ENCODE measurements at places on chromosomes 3 and 15.

DNA sequence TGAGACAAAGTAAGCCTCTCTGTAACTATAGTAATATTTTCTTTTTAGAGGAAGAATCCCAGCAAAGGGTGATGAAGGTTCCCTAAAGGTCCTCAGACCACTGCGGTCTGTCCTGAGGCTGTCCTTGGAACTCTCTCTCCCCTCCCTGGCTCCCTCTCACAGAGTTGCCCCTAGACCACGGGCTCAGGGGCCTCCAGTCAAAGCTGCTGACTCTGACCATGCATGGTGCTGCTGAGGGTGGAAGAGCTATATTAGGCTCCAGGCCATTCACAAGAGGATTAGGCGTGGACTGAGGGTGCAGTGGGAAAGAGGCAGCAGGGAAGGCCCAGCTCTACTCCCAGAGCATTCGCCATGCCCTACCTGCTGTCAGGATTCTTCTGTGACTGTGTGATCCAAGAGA is 14.6 kb downstream of the CAPN3 start:
- DNase-seq: no peak

- no peak for DNase-seq
Measured at GRCh38 chr3:43969944-43970343, 271.7 kb upstream of the TOPAZ1 start.

- no peak for DNase-seq
Measured at GRCh38 chr15:28985316-28985645, 99.5 kb downstream of the APBA2 start.

- DNase-seq: peak; percentile 34
Measured at GRCh38 chr3:38651153-38651789, 1.8 kb upstream of the SCN5A start.

DNA sequence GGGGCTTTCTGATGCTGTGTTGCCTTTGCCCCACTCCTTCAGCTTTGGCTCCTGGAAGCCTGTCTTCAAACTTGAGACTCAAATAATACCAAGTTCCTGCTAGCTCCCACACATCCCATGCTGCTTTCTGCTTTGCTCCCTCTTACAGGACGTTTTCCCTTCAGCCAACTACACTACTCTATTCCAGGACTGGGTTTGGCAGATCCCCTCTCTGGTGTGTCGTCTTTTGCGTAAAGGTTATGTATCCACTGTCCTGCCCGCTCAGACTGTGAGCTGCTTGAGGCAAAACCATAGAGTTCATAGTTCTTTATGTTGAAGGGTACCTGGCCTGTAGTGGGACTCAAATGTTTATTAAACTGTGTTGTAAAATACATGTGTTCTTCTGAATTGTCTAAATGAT is 25.4 kb downstream of the PPP2R3A start:
- DNase-seq: no peak

DNA sequence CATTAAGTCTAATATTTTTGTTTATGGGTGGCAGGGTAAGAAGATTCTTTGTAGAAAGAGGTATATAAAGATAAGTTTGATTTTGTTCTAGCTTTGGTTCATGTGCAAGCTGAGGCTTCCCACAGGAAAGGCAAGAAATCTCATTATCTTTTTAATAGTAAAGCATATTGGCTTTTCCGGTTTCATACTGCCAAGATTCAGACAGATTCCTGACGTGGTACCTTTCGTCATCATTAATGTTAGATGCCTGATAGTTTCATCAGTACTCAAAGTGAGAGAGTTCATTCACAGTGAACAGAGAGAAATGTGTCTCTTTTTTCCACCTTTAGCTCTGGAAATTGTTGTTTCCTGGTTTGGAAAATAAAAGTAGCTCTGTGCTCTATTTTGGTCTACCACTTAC is 16.5 kb downstream of the TPM1 start:
- DNase-seq: no peak

DNA sequence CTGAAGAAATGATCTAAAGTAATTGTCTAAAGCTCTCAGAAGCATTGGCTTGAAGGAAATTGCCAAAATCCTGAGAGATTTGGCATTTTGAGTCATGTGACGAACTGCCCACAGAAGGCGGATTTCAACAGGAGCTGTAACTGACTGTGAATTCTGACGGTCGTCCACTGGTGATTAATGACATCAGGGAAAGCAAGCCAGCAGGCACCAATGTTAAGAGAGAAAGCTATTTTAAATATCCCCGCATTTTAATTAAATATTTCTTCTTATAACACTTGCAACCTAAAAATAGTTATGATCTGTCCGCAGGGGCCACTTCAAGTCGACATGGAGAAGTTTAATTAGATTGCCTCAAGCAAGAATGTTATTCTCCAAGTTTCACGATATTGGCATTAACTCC is 51.6 kb downstream of the WNT5A start:
- no peak for DNase-seq

- DNase-seq: no peak
Measured at GRCh38 chr3:99961756-99962515, 144.3 kb downstream of the CMSS1 start.

DNA sequence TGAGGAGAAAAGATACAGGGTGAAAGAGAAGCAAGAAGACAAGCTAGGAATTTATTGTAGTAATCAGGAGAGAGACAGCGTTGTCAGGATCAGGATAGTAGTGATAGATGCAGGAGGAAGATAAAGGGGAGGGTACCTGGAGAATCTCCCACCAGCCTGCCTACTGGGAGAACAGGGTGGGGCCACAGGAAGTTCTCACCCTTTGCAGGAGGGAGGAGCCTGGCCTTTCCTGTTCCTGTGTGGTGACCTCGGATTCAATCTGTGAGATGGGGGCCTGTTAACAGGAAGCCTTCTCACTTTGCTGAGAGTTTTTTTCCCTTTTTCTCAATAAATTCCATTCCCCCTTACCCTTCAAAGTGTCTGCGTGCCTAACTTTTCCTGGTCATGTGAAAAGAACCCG is 37.6 kb downstream of the GMPS start:
- no peak for DNase-seq

DNA sequence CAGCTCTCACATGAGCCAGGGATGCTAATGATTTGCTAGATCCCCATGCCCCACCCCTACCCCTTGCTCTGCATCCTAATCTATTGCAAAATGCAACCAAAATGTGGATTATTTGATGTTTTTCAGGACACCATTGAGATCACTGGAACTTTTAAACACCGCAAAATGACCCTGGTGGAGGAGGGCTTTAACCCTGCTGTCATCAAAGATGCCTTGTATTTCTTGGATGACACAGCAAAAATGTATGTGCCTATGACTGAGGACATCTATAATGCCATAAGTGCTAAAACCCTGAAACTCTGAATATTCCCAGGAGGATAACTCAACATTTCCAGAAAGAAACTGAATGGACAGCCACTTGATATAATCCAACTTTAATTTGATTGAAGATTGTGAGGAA is 29.7 kb downstream of the HDC start:
- no peak for DNase-seq

DNA sequence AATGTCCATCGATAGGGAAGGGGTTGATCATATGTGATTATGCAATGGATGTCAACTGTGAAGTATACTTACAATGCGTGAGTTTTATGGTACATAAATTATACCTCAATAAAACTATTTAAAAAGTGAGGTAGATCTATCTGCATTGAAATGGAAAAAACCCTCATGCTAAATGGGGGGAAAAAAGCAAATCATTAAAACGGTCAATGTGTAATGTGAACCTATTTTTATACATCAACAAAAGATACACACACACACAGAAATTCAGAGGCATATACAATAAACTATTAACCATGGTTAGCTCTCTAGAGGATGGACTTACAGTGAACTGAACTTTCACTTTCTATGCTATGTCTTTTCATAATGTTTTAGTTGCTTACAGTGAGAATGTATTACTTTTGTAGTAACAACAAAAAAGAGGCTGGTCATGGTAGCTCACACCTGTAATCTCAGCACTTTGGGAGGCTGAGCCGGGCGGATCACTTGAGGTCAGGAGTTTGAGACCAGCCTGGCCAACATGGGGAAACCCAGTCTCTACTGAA is 23.1 kb downstream of the STIMATE start:
- DNase-seq: no peak

GRCh38 chr15:67474405-67475110 is 46.4 kb upstream of the C15orf61 start:
- DNase-seq: no peak

- no peak for DNase-seq
Measured at GRCh38 chr15:25180606-25181292, 226.0 kb downstream of the SNRPN start.

DNA sequence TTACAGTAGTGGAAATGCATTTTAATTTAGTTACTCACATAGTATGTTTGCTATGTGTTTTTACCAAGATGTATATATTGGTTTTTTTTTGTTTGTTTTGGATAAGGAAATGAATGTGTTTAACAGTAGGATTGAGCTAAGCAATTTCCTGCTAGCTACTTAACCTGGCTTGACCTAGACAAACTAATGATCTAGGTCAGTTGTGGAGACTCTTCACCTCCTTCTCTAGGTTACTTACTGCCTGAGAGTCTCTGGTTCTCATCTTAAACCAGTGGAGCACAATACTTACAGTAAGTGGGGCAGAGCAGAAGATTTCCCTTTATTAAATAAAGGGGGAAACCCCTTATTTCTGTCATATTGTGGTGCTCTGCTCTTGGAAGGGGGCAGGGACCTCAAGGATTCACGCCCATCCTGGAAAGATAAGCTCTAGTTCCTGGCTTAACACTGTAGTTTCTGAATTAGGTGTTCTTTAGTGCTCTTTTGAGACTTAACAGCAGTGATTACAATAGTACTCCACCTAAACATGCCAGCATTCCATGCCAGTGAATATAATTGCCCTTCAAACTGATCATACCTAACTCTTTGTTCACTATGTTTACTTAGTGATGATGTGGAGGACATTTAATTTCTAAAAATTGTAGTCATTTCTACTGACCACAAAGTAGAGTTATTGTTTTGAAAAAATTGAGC is 79.9 kb downstream of the UBP1 start:
- DNase-seq: no peak

DNA sequence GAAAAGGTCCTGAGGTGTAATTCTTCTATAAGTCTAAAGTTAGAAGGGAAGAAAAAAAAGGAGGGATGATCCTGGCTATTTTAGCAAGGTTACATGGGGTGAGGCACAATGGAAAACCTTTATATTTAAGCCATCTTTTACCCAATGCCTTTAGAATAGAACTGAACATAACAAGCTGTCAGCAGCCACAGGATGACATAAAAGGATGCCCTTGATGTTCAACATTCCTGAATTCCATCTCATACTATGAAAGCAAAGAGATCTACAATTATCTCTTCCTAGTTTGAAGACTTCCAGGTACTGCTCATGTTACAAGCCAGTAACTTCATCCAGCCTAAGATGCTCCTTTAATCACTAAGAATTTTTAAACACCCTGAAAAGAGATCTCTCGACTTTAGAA is 26.9 kb downstream of the NEK10 start:
- DNase-seq: no peak

DNA sequence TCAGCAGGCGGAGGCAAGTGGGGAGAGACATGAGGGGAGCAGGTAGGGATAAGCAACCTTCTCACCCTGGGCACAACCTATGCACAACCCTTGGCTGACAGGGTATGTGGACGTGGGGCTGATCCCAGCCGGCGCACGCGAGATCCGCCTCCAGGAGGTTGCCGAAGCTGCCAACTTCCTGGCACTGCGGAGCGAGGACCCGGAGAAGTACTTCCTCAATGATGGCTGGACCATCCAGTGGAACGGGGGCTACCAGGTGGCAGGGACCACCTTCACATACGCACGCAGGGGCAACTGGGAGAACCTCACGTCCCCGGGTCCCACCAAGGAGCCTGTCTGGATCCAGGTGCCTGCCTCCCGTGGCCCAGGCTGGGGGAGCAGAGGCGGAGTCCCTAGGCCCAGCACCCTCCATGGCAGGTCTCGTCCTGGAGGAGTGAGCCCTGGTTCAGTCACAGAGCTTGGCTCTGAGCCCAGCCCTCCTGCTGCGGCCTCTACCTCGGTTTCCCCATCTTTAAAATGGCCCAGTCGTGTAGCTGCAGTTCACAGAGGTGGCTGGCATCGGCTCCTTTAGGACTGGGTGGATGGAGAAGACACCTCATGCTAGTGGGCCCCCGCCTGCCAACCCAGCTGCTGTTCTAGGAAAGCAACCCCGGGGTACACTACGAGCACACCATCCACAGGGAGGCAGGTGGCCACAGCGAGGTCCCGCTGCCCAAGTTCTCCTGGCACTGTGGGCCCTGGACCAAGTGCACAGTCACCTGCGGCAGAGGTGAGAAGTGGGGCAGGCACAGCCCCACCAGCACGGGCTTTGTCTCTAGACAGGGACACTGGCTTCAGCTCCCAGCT is 96.0 kb downstream of the TBC1D2B start:
- DNase-seq: no peak

- DNase-seq: no peak
Measured at GRCh38 chr15:33068511-33068990, 126.0 kb downstream of the FMN1 start.

GRCh38 chr3:49121132-49121736 is 611 bp upstream of the USP19 start:
- DNase-seq: no peak

DNA sequence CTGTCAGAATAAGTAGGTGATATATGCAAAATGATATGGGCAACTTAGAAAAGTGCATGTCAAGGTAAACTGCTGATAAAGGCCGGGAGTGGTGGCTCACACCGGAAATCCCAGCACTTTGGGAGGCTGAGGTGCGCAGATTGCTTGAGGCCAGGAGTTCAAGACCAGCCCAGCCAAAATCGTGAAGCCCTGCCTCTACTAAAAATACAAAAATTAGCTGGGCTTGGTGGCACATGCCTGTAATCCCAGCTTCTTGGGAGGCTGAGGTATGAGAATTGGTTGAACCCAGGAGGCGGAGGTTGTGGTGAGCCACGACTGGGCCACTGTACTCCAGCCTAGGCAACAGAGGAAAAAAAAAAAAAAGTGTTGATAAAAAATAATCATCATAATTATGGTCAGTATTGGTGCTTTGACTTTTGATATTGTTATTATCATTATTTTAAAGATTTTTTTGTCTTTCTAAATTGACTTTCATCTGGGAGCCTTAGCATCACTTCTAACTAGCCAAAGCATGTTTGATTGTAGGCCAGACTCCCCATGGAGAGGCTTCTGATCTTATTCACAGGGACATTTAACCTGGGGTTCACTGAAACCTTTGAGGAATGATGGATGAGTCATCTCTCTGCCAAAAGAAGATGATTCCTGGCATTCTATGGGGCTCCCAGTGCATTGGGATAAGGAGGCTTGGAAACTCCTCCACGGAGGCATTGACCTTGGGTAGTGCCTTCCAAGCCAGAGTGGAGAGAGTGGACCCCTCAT is 5.6 kb downstream of the ZBTB38 start:
- DNase-seq: no peak

DNA sequence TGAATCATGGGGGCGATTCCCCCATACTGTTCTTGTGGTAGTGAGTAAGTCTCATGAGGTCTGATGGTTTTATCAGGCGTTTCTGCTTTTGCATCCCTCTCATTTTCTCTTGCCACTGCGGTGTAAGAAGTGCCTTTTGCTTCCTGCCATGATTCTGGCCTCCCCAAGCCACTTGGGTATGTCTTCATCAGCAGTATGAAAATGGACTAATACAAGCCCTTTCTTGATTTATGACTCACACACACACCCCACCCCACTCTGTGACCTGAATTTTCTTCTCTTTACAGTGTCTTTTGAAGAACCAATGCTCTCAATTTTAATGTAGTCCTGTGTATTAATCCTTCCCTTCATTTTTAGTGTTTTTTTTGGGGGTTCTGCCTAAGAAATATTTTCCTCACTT is 244.8 kb downstream of the PLCL2 start:
- DNase-seq: no peak

GRCh38 chr3:146256851-146257486 is 6.1 kb upstream of the PLSCR4 start:
- no peak for DNase-seq

- no peak for DNase-seq
Measured at GRCh38 chr3:41075975-41076374, 123.3 kb upstream of the CTNNB1 start.
